ENCODE measurements at places on chromosomes 5 and 9.

DNA sequence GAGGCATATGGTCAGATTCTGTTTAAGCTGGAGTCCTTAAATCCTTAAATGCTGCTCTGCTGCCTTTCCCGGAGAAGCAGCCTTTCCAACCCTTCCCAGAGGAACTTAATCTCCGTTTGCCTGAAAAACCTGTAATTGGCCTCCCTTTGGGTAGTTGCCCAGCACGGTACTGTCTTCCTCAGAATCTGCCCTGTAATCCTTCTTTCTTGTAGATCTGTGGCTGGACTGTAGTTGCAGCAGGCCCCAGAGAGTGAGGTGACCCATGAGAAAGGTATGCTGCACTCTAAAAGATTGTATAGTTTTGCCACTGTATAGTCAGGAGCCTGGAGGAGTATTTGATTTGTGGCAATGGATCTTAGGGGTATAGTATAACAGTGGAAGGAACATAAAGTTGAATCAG, 11.7 kb downstream of the SPIN1 start:
- no peak overlapping the region for H3K4me3 ChIP-seq
- peaks cover 46% of the 10 kb centered on the region for H3K4me1 ChIP-seq
- H3K36me3 ChIP-seq, result no peaks in the 10 kb centered on the region
- H3K27ac ChIP-seq, result no peak overlapping the region
- no peaks in the 10 kb centered on the region for H3K27me3 ChIP-seq

GRCh38 chr5:169637085-169637548, at the start of gene DOCK2:
TSS of gene DOCK2 (plus strand) at chr5:169637275. CDS start at chr5:169637327, 52 bp downstream.
- H3K27me3 ChIP-seq, result peaks cover 4% of the 10 kb centered on the region
- no peaks in the 10 kb centered on the region for H3K36me3 ChIP-seq
- peak within 1 kb of the TSS; percentile 41 for H3K4me3 ChIP-seq
- no peak for DNase-seq

DNA sequence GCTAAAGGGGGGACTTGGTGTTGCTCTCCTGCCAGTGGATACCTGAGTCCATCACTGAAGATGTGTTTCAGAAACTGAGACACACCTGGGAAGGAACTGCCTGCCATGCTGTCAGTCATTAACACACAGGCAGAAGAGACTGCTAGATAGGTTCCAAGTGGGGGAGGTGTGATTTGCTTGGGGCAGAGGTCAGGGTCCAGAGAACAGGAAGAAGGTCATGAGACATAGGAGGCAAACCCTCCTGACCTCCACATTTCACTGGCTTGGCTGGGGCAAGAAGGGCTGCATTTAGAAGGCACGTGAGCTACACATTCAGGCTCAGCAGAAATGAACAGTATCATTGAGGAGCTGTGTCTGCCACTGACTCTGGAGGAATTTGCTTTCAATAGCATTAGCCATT, 215.8 kb downstream of the HSPA4 start:
- no peak overlapping the region for H3K4me3 ChIP-seq
- H3K36me3 ChIP-seq, result no peaks in the 10 kb centered on the region
- H3K27ac ChIP-seq, result no peak overlapping the region
- no peaks in the 10 kb centered on the region for H3K27me3 ChIP-seq
- DNase-seq, result no peak

DNA sequence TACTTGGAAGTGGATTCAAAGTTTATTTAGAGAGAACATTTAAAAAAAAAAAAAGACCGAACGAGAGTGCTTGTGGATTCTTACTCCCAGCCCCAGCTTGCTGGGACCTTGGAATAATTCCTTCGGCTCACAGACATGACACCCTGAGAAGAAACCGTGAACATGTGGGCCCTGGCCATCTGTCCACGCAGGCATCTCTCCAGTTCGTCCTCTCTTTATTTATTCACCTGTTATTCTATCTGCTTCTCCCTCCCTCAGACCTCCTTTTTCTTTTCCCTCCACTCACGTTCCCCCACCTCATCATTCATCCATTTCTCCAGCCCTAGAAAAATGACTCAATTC, 93.7 kb upstream of the PHYKPL start:
- no peak for DNase-seq
- H3K4me3 ChIP-seq, result no peak overlapping the region
- H3K27ac ChIP-seq, result peak overlapping the region; percentile 67
- peaks cover 18% of the 10 kb centered on the region for H3K4me1 ChIP-seq
- H3K36me3 ChIP-seq, result no peaks in the 10 kb centered on the region

DNA sequence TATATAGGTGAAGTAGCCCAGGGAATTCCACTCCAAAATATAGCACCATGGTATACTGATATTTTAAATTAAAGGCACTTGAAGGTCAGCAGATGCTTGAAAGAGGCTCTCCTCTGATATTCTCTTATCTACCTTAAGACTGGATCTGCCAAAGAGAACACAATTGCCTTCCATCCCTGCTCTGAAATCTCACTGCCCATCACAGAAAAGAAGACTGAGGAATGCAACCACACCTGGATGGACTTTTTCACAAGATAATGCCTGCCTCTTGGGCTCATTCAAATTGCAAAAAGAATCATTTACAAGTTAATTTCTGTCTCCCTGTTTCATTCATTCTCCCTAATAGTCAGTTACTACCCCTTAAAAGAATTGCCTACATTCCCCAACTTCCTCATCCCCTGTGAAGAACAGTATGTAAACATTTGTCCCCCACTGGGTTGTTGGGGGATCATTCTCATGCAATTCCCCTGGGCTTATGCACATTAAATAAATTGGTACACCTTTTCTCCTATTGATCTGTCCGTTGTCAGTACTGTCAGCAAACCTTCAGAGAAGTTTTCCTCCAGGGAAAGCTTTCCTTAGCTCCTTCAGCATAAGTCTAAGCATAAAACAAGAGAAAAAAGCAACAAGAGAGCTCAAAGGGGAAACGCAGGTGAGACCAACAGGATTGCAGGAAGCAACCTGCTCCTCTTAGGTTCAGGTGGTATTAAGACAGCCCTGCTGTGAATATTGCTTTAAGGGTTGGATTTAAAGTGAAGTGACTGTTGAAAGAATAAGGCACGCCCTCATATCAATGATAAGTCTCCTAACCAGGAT, 171.4 kb upstream of the SLC30A5 start:
- H3K27ac ChIP-seq, result no peak overlapping the region
- H3K4me3 ChIP-seq, result no peak overlapping the region
- H3K36me3 ChIP-seq, result no peaks in the 10 kb centered on the region
- H3K27me3 ChIP-seq, result no peaks in the 10 kb centered on the region
- H3K4me1 ChIP-seq, result no peaks in the 10 kb centered on the region
- DNase-seq, result no peak

All from vagina (tissue), 2 donors.